Activated CD4-positive, alpha-beta memory T cell treated with anti-CD3 and anti-CD28 coated beads, Interleukin-2, amount 10 ng/mL, durations not matched to agents 7 days and 5 days (primary cell): ENCODE measurements at places on chromosomes 7 and 10. TPM values are rescaled to one million over a fixed set of nuclear protein-coding genes. Genes with fewer than 3 reads are reported as not detected.

DNA sequence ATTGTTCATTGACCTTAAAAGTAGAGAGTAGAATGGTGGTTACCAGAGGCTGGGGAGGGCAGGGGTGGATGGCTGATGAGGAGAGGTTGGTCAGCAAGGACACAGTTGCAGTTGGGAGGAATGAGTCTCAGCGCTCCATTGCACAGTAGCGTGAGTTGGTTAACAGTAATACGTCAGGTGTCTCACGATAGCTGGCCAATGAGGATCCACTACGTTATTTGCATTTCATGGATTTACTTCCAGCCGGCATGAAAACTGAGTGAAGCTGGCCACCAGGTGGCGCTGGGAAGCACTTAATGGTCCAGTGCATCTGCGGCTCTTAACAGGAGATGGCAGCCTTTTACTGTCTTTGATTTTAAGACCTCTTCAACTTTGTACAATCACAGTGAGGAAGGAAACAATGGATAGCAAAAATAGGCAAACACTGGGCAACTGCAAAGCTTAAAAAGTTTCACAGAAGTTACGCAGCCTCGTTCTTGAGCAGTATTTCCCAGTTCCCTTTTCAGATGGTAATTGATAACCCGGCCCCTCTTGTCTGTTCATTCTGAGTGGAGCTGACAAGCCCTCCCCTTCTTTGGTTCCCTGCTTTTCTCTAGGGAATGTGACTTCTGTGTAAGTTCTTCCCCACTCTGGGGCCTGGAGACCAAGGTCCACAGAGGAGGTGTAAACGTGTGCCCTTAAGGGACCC lies 23.7 kb downstream of the AKR1E2 start:
- peak; percentile 90 for DNase-seq

PTN gene
- total RNA-seq: not detected

IQCE gene
- total RNA-seq: 12.7 TPM

DNA sequence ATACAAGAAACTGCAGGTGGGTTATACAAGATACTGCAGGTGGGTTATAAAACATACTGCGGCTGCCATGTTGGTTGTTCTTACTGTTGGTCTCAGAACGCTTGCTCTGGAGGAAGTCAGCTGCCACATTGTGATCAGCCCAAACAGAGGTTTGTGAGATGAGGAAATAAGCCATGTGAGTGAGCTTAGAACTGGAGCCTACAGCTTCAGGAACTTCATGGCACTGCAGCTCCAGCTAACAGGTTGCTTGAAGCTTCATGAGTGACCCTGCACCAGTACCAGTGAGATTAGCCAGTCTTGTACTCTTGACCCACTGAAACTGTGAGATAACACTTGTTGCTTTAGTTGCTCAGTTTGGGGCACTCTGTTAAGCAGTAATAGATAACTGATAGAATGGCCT lies 74.5 kb upstream of the PRKCQ start:
- no peak for DNase-seq

LIPN gene
- total RNA-seq: not detected

DNA sequence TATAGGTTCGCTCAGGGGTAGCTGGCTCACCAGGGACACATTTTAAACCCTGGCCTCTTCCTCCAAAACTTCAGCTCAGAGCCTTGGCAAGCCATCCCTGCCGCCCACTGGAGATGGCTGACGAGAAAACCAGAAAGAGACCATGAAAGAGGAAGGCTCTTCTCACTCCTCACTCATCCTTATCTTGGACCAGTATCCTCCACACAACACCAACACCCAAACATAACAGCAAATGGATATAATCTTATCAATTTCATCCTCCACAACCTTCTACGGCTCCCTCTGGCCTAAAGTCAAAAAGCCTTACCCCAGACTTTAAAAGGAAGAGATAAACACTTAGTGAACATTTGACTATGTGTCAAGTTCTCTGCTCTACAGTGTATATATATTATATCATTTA lies 26.9 kb downstream of the DLG5 start:
- no peak for DNase-seq

- no peak for DNase-seq
These were observed 20.1 kb upstream of the FAM170B start for GRCh38 chr10:49153971-49154370.

- peak; percentile 31 for DNase-seq
These were observed 811 bp upstream of the ARHGAP12 start for GRCh38 chr10:31929261-31930022.

NME8 gene
- not detected for total RNA-seq

GRCh38 chr7:51318886-51319579 lies 2.4 kb upstream of the COBL start:
- DNase-seq: no peak

DNA sequence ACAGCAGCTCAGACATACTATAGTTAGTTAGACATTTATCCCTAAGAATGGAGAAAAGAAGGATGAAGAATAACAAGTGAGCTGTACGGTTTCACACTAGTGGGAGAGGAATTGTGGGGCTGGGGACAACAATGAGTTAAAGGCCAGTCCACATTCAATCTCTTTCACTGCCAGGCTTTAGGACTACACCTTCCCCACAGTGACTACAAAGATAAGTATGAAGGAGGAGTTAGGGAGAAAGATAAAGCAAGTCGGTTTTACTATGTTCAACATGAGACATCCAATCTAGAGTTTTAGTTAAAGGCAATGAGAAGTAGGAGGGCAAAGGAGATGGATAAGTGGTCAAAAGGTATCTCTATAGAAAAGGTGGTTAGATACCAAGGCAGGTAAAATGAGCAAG lies 16.3 kb downstream of the ARHGAP12 start:
- DNase-seq: no peak

TAC1 gene
- not detected for total RNA-seq

GRCh38 chr10:106338486-106338885 lies 826.0 kb downstream of the SORCS1 start:
- DNase-seq: no peak

- peak; percentile 7 for DNase-seq
These were observed 75.5 kb downstream of the CARD11 start for GRCh38 chr7:2968176-2968575.

- DNase-seq: no peak
These were observed 26.3 kb downstream of the WBP1L start for GRCh38 chr10:102770108-102770482.

DNA sequence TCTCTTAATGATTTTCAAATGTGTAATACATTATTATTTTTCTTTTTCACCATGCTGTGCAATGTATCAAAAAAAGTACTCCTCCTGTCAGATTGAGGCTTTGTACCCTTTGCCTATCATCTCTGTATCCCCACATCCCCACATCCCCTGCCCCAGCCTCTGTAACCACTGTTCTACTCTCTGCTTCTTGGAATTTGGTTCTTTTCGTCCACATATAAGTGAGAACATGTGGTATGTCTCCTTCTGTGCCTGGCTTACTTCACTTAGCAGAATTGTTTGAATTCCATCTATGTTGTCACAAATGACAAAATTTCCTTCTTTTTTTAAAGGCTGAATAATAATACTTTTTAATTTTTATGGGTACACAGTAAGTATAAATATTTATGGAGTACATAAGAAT lies 13.8 kb downstream of the TAF3 start:
- no peak for DNase-seq

NKX6-2 gene
- not detected for total RNA-seq

GRCh38 chr7:134298902-134299683 lies 17.6 kb downstream of the SLC35B4 start:
- DNase-seq: no peak

- no peak for DNase-seq
These were observed 74.3 kb downstream of the LHPP start for GRCh38 chr10:124535731-124536495.

CRHR2 gene
- total RNA-seq: not detected

DNA sequence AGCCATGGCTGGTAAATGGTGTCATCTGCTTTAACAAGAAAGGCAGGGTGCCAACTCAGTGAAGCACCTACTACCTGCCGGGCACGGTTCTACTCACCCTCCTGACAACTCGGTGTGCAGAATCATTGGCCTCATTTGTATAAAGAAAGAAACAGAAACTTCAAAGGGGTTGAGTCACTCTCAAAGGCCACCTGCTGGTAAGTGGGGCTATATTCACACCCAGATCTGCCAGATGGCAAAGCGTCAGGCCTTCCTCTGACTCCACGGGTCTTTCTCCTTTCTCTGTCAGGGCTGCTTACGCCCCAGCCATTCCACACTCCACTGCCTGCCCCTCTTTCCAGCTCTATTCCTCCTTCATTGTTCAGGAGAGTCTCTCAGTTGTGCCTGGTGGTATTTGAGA lies 309.2 kb downstream of the GFRA1 start:
- no peak for DNase-seq

DLX5 gene
- not detected for total RNA-seq

DNA sequence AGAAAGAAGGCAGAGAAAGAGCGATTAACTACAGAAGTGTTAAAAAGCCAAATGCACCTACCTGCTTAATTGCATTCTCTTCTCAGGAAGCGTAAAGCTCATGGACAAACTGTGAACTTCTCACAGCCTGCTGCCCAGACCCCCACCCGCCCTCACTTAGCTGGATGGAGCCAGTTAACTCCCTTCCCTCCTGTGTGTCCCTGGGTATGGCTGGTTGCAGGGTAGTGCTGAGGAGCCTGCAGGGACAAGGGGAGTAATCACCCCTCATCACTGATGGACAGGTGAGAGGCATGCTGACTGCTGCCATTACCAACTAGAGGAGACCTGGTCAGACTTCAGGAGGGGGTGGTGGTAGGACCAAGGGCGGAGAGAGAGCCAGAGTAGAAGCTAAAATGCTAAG lies 37.5 kb downstream of the ENO4 start:
- DNase-seq: no peak

PNLIP gene
- total RNA-seq: not detected

CAV2 gene
- not detected for total RNA-seq

DNA sequence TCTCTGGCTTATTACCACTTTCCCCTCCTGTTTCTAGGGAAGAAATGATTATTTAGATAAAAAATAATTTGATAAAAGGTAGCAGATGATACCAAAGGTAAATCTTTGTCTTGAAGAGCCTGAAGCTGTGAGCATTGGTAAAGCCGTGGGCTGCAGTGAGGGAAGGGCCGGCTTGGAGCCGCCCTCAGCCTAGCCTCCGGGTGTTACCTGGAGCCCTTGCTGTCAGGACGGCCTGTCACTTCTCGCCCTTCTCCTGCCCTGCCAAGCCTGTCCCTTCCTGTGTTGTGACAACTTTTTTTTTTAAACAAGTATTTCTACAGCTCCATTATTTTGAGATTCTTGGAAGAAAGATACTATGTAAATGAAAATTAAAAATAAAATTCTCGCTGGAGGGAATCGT lies 7.0 kb downstream of the CUX1 start:
- DNase-seq: no peak

MACROH2A2 gene
- 5.8 TPM for total RNA-seq

- DNase-seq: no peak
These were observed 55.1 kb downstream of the PDZD8 start for GRCh38 chr10:117320050-117320665.

DNA sequence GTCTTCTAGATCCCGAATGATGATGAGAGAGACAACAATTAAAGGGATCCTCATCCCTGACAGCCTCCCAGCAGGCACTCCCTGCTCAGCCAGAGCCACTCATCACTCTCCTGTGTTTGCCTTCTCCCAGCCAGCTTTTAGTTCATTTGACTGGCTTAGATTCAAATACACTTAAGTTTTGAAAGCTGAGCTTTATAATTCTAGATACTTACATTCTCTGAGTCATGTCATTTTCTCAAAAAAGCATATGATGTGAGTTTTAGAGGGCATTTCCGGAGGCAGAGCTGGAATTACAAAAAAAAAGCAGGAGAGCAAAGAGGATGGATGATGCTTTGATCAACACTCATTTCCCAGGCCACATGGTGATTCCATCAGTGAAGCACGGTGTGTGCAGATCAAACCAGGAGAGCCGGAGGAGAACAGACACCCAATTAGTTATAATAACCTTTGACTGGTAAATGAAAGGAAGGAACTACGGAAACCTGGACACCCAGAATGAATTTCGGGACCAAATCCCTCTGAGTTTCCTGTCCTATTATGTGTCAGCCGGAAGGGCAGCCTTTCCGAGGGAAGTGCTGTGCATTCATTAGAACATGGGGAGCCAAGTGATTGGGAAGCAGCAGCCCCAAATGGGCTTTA lies 81.5 kb upstream of the HPS1 start:
- DNase-seq: no peak

WNT16 gene
- not detected for total RNA-seq

DNA sequence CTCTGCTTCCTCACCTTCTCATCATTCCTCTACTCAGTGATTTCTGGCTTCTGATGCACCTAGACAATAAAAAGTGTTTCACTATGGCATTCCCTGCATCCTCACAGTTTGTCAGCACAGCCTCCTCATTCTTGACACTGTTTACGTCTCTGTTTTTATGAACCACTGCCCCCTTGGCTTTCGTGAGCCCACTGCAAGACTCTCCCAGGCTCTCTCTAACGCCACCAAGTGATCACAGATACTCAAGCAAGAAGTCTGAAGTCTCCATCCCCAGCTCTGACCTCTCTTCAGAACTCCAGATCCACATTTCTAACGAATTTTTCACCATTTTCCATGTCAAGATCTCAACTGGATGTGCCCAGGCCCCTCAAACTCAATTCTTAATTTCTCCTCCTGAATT lies 8.9 kb downstream of the SLC16A9 start:
- no peak for DNase-seq

DNA sequence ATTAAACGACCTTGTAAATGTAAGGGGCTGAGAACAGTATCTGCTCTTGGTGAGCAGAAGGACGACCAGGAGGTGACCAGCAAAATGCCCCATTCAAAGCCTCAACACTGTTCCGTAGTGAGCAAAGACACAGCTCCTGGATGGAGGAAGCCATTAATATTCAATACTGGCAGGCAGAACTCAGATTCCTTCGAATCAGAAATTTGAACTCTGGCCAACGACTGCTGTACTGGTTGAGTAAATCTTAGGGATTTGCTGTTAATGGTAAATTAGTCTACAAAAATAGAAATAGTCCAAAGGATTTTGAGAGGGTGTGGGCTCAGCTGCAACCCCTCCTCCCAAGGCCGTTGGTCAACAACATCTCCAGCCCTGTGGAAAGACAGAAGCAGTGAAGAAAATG lies 130.5 kb upstream of the PFKP start:
- DNase-seq: no peak
